NCI-H1417 treated with DMSO at 0.1 percent for 48 hours (cell line): ENCODE measurements at places on chromosomes 2 and 18.

DNA sequence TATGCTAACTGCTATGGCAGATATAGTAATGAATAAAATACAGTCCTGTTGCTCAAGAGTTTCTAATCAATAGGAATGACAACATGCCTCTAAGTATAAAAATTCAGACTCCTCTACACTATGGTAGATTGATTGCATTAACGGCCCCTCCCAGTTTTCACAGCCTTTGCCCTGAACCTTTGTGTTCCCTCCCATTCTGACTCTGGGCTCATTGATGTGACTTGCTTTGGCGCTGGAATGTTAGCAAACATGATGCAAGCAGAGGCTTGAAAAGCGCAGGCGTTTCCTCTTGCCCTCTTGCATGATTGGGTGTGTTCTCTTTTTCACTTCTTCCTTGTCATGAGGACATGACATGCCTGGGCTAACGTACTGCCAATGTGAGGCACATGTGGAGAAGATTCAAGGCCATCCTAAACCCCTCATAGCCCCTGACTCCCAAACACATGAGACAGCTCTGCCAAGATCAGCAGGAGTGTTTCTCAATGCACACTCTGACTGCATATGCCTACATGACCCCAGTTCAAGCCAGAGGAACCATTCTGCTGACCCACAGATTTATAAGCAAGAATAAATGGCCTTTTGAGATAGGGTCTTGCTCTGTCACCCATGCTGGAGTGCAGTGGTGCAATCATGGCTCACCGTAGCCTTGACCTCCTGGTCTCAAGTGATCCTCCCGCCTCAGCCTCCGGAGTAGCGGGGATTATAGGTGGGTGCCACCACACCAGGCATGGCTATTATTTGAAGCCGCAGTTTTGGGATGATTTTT lies 49.7 kb upstream of the CD28 start:
- no peak for DNase-seq

- no peak for DNase-seq
Measured at GRCh38 chr2:239238381-239238780, 162.4 kb downstream of the HDAC4 start.

DNA sequence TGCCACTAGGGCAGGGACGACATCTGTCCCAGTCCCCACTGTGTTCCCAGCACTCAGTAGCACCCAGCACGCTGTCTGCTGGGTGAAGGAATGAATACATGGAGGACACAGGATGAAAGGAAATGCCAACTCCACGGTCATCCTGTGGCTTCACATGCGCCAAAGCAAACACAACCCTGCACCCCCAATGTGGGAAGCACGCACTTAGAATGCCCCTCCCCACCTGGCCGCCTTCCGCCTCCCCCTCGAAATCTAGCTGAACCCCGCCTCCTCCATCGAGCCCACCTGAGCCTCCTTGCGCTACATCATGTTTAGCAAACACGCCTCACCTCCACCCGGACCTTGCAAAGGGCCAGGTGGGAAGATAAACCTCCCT lies 33.9 kb downstream of the ADCY3 start:
- no peak for DNase-seq

DNA sequence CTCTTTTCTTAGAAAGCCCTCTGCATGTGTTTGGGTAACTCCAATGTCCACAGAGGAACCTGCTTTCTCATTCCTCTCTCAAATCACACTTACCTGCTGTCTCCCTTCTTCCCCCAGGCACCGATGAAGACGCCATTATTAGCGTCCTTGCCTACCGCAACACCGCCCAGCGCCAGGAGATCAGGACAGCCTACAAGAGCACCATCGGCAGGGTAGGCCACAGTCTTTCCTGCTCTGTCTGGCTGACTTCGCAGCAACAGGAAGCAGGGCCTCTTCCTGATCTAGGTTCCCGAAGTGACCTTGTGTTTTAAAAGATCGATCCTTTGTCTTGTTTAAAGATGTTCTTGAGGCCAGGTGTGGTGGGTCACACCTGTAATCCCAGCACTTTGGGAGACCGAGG lies 25.0 kb upstream of the GMCL1 start:
- no peak for DNase-seq

- DNase-seq, result no peak
Measured at GRCh38 chr2:135853401-135853800, 16.4 kb upstream of the LCT start.

- no peak for DNase-seq
Measured at GRCh38 chr2:42319265-42319664, 41.8 kb downstream of the COX7A2L start.

GRCh38 chr2:4445821-4446220 lies 742.4 kb downstream of the DCDC2C start:
- no peak for DNase-seq

DNA sequence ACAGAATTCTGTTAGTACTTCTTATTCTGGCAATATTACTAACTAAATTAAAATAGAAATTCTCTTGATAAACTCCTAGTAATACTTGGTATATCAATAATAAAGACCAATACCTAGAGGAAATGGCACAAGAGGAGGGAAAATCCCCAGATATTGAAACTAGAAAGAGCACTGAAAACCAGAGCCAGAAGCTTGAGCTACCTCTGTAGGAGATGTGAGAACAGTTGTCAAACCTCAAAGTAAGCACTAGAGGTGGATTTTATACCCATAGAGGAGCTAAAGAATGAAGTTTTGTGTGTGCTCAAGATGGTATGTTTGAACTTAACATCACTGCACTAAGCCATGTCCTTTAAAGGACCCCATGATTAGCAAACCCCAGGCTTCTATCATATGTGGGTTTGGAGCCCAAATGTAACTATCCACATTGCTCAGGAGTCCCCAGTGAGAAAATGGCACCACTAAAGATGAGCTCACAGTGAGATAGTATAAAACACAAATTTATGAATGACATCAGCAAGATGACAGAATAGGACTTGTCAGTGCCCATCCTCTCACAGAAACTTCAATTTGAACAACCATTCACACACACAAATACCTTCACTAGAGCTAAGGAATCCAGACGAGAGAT lies 122.1 kb downstream of the PKP4 start:
- DNase-seq, result no peak

- no peak for DNase-seq
Measured at GRCh38 chr18:6752202-6752860, 22.8 kb downstream of the ARHGAP28 start.

DNA sequence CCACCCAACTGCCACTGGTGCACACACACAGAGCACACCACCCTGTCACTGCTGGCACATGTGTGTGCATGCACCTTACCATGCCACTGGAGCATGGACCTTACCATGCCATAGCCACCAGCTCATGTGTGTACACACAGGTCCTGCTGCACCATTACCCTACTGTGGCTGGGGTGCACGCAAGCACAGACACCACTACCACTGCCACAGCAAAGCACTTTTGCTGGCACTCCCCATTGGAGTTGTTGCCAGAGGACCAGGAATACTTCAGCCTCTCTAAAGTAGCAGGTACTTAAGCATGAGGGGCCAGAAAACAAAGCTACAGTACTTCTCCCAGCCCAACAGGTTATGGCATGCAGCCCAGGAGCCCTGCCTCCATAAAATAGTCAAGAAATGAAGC lies 404.8 kb downstream of the MBD2 start:
- no peak for DNase-seq

- no peak for DNase-seq
Measured at GRCh38 chr2:160464017-160464416, 29.6 kb downstream of the RBMS1 start.

GRCh38 chr2:113248997-113249770 lies 29.5 kb downstream of the PAX8 start:
- DNase-seq, result peak; percentile 8

GRCh38 chr18:55243857-55244256 lies 284.6 kb upstream of the CCDC68 start:
- DNase-seq, result no peak

DNA sequence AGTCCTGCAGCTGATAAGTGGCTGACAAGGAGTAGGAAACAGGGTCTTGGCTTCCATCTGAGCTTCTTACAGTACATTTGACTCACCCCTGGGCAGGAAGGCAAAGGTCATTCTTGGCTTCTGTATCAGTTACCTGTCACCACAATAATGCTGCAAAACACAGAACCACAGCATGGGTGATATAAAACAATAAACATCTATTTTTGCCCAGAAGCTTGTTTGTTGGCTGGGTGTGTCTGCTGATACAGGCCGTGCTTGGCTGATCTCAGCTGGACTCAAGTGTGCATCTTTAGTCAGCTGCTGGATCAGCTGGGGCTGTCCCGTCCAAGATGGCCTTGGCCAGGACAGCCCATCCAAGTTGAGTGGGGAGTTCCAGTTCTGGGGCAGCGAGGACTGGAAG lies 34.7 kb downstream of the ONECUT2 start:
- DNase-seq, result no peak

- no peak for DNase-seq
Measured at GRCh38 chr2:199738727-199739412, 112.1 kb downstream of the FTCDNL1 start.

GRCh38 chr18:8365528-8365927 lies 243.7 kb upstream of the RAB12 start:
- DNase-seq, result no peak

DNA sequence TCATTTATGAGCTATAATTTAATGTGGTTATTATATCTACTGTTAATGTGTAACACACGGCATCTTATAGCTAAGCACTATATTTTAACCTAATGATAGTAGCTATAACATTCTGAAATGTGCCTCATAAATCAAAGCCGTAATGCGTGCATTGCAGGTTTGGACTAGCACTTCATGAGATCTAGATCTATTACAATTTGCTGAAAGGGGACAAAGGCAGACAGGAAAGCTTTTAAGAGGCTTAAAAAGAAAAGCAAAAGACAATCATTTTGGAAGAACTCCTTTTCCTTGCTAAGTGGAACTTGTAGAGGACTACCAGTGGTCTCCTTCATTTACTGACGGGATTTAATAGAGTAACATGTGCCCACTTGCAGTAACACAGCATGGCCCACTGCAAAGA lies 213.1 kb downstream of the NBAS start:
- peak; percentile 17 for DNase-seq

DNA sequence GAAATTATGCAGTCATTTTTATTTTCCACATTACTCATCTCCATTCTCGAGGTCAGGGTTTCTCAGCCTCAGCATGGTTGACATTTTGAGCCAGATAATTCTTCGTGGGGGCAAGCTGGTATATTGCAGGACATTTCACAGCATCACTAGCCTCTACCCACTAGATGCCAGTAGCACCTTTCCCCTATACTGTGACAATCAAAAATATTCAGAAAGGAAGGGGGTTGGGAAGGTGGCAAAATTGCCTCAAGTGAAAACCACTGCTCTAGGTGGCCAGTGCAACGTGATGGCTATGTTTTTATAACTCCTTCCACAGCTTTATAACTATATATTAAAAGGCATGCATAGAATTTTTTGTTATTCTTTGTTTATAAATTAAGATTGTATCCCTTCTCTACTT lies 294.5 kb downstream of the CNTNAP5 start:
- no peak for DNase-seq

- DNase-seq, result no peak
Measured at GRCh38 chr2:220120041-220120440, 492.6 kb downstream of the SLC4A3 start.

DNA sequence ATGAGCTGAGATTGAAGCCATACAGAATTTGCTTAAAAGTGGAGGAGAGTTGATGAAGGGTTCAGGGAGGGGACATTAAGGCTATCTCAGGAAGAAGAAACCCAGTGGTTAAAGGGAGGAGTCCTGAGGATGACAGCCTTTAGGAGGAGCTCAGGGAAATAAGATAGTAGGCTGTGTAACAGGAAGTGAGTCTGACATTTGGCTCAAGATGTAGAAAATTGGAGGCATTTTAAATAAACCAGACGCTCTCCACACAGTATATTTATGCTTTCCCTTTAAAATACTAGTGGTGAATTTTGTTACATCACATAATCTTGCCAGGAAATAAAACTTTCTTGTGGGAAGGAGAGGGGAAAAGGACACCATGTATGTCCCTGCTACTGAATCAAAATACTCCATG lies 11.6 kb downstream of the KCNH7 start:
- DNase-seq, result no peak

GRCh38 chr2:113834051-113834730 lies 55.7 kb upstream of the ACTR3 start:
- DNase-seq, result no peak
